ENCODE measurements at places on chromosomes 4 and X.

- DNase-seq: no peak
These were observed 13.9 kb downstream of the CYSLTR1 start for GRCh38 chrX:78313526-78313925.

GRCh38 chr4:3512719-3513118, 19.5 kb downstream of the LRPAP1 start:
- DNase-seq: no peak

DNA sequence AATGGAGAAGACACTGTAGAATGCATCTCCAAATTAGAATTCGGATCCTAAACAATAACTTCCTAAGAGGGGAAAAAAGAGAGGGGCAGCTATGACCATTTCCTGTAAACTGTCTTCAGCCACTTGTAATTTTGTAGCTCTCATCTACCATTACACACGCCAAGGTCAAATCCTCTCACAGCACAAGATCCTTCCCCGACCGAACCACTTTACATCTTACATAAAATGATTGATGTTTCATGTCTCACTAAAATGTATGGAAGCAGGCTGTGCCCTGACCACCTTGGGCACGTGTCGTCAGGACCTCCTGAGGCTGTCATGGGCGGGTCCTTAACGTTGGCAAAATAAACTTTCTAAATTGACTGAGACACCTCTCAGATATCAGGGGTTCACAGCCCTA, 24.1 kb upstream of the PBDC1 start:
- no peak for DNase-seq

GRCh38 chrX:25108481-25108880, 92.7 kb upstream of the ARX start:
- DNase-seq: no peak

- no peak for DNase-seq
These were observed 51.6 kb downstream of the CLCN4 start for GRCh38 chrX:10208281-10208856.
